ENCODE measurements at places on chromosomes 7 and 10.

DNA sequence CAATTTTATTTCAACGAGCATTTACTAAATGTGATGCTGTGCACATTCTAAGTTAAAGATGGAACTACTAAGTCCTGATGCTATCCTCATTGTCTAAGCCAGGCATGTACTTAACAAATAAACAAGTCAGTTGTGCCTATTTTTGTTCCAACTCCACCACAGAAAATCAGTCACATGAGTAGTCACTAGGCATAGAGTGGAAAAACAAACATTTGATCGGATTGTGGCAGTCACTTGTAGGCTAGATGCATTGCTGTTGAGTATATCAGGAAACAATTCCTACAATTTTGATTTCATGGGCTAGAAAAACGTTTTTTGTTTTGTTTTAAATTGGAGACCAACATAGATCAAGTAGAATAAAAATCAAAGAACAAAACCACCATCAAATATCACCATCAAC, 177.6 kb upstream of the SLC25A13 start:
- no peak for DNase-seq

DNA sequence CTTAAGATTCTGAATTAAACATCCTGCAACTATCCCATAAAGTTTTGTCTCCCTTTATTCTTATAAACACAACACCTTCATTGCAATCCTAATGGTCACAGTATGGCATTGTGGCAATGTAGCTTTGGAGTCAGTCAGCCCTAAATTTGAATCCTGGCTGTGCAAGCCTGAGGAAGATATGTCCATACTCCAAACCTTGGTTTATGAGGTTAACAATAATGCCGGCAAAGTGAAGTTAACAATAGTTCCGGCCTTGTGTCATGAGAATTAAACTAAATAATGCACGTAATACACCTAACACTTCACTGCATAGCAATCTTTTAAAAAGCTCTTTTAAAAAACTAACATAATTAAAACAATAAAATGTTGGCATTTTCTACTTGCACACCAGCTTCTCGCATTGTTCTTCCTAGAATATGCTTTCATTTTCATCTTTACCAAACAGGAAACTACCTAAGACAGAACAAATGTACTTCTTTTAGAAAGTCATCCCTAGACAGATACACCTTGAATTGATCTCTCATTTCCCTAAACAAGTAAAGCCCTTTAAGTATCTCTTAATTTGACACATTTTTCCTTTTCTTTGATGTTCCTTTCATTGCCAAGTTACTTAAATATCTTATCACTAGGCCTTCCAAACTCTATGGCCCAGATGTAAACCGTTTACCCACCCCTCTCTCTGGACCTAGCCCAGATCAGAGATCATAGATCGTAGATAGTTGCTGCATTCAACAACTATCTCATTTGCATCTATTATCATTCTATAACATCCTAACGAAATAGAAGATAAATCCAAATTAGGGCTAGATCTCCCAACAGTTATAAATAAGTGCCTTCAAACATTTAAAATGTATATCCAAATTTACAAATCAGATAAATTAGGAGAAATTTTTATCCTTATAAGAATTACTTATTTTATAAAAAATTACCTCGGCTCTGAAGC, 66.7 kb downstream of the CREB3L2 start:
- no peak for DNase-seq

GRCh38 chr7:152956006-152956405, 196.5 kb downstream of the ACTR3B start:
- no peak for DNase-seq

- no peak for DNase-seq
Measured at GRCh38 chr10:73494877-73495225, 973 bp downstream of the PPP3CB start.

GRCh38 chr7:13047061-13047460, 359.6 kb downstream of the ARL4A start:
- DNase-seq: no peak

DNA sequence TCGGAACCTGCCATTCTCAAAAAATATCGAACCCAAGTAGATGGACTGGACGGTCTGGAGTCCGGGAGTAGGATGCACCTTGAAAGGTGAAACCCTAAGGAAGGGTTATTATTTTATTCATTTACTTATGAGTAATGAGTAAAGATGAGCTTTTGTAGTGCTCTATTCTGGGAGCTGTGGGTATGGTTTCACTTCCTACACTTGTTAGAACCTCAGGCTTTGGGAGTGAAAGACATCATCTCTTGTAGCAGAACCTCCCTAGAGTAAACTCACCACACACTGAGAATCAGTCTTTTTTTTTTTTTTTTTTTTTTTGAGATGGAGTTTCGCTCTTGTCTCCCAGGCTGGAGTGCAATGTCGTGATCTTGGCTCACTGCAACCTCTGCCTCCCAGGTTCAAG, 389.4 kb upstream of the AUTS2 start:
- DNase-seq: no peak

DNA sequence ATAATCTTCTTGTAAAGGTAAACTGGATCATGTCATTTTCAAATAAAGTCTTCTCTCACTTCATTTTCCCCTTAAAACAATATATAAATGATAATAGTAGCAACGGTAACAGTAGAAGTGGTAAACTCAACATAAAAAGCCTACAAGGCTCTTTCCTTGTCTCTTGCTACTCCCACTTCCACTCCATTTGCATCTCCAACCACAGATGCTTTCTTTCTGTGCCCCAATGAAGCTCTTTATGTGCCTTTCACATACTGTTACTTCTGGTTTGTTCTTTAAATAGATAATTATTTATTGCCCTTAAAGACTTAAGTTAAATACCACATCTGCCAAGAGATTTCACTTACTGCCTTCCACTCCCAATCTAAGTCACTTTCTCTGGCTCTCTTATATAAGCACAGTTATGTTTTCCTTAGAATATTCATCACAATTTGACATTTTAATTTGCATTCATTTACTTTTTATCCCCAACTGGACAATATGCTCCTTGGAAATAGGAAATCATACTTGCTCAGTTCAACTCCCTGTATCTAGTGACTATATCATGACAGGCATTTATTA, 149.9 kb downstream of the CRPPA start:
- no peak for DNase-seq

- DNase-seq: no peak
Measured at GRCh38 chr10:1308962-1309616, 252.9 kb downstream of the WDR37 start.

- no peak for DNase-seq
Measured at GRCh38 chr7:144439717-144440205, 36.3 kb upstream of the NOBOX start.

DNA sequence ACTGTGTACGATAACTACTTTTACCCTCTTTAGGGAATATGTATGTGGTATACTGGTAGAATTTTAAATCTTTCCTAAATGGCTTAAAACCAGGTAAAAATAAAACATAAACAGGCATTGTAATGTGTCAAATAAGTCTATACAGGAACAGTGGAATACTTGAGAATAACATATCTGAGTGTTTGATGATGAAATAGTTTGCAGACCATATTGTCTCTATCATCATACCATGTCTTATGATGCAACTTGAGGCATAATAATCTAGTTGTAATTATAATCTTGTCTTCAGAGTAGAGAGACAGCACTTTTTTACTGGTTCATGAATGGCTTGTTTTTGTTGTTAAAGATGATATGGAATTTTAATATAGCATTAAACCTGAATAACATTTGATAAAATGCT, 293.5 kb downstream of the CDK14 start:
- no peak for DNase-seq

GRCh38 chr7:28132959-28133870, 47.4 kb downstream of the JAZF1 start:
- no peak for DNase-seq

- DNase-seq: no peak
Measured at GRCh38 chr7:2813350-2814185, 30.5 kb downstream of the GNA12 start.

- DNase-seq: no peak
Measured at GRCh38 chr10:36457751-36458150, 667.6 kb upstream of the ANKRD30A start.

DNA sequence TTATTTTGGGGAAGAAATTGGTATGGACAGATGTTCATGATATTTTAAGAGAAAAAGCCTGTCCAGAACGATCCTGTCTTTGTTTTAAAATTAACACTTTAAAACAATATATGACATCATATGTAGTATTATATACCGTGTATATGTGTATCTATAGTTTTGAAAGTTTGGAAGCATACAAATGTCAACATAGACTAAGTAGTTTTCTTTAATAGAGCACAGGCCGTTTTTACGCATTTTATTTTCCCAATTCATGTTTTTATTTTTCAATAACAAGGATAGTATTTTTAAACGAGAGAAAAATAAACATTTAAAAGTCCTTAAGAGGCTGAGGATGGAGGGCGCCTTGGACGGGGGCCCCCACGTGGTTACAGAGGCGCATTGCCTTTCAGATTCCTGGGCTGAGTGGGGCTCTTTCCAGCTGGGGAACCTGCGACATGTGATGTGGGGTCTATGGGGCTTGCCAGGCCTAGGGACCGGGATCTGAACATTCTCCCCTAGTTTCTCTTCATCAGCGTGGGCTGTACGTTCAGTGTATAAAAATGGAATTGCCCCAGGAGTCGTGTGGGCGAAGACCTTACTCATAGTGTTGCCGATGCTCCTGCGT, 127.8 kb upstream of the ZNF746 start:
- DNase-seq: peak; percentile 17

GRCh38 chr10:132516771-132517725, 20.5 kb upstream of the INPP5A start:
- no peak for DNase-seq

DNA sequence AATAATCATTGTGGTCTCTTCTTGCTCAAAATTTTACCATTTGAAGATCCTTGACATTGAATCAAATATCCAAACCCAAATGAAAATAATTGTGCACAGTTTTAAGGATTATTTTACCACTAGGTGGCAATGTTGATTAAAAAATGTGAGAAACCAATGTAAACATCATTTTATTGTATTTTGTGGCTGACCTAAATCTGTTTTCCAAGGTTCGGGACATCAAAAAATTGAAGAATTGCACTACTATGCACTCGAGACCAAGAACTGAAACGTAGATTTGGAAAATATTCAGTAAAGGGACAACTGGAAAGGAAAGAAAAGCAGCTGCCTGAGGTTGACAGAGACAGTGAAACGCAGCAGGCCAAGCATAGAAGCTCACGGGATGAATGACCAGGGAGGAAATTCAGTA, 259.3 kb downstream of the SNX13 start:
- no peak for DNase-seq

- no peak for DNase-seq
Measured at GRCh38 chr7:38220452-38220851, 42.4 kb downstream of the STARD3NL start.

DNA sequence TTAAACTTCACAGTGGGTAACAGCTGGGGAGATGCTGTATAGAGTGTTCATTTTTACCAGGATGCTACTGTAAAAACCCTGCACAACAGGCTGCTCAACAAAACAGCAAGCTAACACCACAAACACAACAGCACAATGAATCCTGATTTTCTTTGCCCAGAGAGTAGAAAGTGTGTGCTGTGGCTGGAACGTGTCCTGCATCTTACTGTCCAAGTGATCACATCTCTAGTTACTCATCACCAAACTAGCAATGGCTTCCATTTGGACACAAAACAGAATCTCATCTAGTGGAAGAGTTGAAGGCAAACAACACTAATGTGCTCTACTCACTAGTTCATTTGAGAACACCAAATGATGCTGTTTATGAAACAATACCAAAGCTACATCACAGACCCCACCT, 121.2 kb downstream of the SLC25A13 start:
- no peak for DNase-seq

DNA sequence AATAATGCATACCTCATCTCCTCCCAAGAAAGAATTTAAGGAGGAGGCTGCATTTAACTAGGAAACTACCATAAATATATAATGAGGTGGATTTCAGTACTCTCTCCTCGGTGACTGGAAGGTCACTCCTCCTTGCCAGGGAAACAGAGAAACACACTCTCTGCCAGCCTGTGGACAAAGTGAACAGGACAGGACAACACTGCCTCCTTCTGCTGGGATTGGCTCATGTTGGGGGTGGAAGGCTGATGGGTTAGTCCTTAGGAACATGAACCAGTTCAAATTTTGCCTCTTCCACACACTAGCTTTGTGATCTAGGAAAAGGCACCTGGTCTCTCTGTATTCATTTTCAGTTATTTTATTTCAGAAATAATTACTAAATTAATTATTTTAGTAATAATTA, 50.6 kb upstream of the STEAP4 start:
- no peak for DNase-seq

DNA sequence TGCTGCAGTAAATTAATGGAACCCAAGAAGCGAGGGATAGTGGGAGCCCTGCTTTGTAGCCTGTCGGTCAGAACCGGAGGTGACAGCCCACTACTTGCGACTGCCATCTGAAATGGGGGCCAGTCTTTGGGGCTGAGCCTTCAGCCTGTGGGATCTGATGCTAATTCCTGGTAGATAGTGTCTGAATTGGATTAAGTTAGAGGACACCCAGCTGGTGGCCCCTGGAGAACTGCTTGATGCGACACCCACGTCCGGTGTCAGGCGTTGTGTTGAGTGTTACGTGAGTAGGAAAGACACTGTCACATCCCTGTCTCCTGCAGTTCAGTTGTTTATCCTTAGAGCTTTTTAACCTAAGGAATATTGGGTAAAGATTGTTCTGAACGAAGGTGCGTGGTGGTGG, 5.0 kb downstream of the EIF3B start:
- no peak for DNase-seq
